Stimulated activated memory B cell treated with anti-CD40 and anti-IgM and Interleukin-4, amounts not matched to agents 10 μg/mL and 1 μg/mL and 100 μg/mL, for 72 hours (primary cell): ENCODE measurements at places on chromosomes 16 and 17.
A peak's percentile ranks its signal among the peaks of the same experiment; 100 is the strongest.

DNA sequence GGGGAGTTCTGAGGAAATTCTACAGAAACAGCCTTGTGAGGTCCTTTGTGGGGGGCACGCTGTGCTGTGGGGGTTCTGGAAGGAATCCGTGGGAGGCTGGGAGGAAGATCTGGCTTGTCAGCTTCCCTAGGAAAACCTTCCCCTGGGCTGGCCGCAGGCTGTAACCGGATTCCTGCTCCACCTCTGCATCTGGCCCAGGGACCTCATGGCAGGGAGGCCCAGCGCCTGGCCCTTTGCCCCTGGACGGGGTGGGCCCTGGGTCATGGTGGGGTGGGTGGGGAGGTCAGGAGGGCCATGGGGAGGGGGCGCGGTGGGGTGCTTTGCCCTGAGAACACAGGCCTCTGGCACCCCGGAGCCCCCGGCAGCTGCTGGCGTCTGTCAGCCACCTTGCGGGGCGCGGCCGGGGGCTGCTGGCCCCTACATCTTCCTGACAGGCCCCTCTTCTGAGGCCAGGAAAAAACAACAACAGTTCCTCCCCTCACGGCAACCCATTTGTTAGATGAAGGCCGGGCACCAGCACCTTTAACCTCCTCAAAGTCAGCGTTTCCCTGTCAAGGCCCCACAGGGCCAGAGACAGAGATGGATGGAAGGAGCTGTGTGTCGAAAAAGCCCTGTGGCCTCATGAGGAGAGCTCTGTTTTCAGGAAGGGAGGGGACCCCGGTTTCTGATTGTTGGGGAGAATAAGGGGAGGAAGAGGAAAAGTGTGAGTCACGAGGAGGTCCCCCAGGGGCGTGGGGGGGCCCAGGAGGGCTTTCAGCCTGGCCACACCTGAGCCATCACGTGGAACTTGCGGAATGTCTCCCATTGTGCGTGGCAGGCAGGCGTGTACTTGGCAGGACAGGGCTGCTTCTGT lies 3.6 kb upstream of the MEOX1 start:
- peak; percentile 40 for ATAC-seq

DNA sequence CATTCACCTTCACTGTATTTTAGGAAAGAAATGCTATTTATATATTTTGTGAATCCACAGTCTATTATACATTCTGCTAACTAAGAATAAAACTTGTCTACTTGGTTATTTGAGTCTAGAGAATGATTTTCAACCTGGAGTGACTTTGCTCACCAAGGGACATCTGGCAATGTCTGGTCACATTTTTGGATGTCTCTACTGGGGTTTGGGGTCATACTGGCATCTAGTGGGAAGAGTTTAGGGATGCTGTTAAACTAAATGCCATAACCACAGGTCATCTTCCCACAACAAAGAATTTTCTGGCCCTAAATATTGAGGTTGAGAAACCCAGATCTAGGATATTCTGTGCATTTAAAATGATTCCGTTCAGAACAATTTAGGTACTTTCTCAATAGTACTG lies 26.0 kb downstream of the KCNJ16 start:
- ATAC-seq: no peak

GRCh38 chr16:66057057-66057456 lies 309.4 kb upstream of the CDH5 start:
- ATAC-seq: no peak

DNA sequence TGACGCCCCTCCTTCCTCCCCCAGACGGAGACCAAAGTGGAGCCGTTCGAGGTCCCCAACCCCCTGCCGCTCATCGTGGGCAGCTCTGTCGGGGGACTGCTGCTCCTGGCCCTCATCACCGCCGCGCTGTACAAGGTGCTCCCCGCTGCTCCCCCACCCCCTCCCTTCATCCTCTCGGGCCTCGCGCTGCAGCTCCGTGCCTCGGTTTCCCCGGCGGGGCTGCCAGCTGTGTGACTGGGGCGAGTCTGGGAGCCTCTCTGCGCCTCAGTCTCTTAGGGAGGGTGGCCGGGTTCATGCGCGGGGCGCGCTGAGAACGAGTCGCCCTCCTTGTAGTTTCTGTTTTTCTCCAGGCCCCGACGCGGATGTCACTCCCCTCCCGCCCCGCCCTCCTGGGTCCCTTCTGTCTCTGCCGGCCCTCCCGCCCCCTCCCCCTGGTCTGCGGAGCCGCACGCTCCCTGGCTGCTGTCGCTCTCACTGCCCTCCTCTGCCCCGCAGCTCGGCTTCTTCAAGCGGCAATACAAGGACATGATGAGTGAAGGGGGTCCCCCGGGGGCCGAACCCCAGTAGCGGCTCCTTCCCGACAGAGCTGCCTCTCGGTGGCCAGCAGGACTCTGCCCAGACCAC lies 23.7 kb upstream of the ITGAX start:
- ATAC-seq: peak; percentile 63

DNA sequence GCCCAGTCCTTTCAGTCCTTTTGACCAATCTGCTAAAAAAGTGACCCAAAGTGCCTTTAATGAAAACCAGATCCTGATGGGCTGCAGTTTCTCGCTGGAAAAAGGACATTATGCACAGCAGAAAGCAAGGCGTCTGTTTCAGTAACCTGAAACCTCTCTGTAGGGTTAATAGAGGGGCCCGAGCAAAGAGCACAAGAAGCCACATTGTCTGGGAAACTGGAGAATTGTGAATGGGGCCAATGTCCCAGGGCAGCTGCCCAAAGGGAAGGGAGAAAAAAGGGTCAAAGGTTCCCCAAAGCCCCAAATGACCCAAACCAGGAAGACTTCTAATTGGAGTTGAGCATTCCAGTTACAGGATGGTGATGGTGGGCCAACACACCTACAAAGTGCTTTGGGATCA lies 3.0 kb downstream of the OTOA start:
- no peak for ATAC-seq

DNA sequence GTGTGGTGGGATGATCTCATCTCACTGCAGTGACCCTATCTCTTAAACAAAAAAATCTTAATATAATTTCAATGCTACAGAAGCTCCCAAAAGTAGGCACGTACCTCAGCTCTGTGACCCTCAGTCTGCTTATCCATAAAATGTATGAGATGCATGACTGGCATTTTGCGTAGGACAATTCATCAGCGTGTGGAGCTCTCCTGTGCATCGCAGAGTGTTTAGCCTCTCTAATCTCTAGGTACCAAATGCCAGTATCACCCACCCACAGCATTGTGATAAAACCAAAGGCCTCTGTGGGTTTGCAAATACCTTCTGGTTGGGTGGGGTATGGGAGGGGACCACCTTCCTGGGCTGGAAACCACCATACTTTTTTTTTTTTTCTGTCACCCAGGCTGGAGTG lies 19.0 kb upstream of the TUBG2 start:
- no peak for ATAC-seq

DNA sequence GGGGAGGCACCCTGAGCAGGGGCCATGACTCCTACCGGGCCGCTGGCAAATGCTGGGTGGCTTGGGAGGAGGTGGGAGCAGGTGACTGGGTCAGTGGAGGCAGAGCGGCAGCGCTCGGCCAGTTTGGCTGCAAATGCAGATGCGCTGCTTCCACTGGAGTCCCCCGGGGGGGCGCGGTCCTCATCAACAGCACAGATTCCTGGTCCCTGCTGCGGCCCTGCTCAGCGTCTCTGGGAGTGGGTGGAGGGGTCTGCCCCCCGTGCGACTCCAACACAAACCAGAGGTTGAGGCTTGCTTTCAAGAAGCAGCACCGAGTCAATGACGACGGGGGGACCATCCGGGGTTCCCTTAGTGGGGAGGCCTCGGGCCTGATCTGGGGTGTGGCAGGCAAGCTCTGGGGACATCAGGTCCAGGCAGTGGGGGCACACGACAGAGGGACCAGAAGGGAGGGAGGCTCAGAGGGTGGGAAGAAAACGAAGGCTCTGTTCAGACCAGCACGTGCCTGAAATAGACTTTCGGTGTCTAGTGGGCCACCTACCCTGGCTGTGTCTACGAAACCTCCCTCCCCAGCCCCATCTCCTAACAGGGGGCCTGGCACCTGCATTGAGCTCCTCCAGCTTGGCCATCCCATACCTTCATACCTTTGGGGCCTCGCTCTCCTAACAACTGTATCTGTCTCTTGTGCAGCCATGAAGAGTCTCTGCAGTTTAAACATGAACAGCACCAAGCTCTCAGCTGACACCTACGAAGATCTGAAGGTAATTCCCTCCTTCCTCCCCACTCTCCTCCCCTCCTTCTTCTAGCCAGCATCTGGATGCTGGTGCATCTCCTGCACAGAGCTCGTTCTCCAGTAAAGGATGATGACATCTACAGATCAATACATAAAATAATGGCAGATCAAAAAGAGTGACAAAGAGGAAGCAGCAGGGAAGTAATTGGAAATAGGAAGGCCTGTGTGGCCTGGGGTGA lies 72.5 kb upstream of the PLCG2 start:
- ATAC-seq: no peak

DNA sequence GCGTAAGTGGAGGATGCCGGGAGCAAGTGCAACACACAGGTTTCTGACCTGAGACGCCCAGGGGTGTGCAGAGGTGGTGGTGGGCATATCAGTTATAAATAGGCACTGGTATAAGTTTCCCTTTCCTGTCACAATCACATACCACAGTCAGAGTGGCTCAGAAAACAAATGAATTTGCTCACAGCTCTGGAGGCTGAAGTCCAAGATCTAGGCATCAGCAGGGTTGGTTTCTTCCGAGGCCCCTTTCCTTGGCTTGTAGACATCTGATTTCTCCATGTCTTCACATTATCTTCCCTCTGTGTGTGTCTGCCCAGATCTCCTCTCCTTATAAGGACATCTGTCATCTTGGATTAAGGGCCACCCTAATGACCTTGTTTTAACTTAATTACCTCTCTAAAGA lies 250.5 kb upstream of the TNRC6C start:
- ATAC-seq: no peak

DNA sequence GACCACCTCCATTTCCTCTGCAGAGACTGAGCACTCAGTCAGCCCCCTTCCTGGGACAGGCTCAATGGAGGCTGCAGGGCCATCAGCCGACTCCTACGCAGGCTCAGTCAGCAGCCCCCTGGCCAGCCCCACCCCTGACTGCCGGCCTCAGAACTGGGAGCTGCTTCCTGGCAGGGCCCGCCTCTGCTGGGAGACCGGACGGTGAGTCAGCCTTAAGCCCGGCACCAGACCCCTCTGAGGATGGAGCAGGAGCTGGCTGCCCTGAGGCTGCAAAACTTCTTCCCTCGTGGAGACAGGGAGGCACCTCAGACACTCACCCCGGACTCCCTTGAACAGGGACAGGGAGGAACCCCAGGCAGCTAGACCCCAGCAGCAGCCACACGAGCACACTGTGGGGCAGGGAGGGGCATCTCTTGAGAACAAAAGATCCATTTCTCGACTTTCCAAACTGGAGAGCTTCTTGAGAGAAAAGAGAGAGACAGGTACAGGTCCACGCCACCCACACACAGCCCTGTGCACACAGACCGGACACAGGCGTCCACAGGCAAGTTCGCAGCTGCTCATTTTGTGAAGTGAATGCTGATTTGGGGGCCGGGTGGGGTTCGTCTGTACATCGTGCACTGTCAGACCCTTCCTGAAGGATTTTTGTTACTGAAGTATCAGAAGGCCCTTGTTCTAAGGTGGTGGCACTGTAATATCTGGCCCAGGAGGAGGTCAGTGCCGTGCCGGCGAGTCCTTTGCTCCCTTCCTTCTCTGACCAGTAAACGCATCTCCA lies 1.3 kb upstream of the TUBB3 start:
- no peak for ATAC-seq

GRCh38 chr16:60635548-60635947 lies 1400.7 kb downstream of the CDH8 start:
- ATAC-seq: no peak

- no peak for ATAC-seq
Measured at GRCh38 chr17:64154717-64155116, 24.8 kb upstream of the ERN1 start.

DNA sequence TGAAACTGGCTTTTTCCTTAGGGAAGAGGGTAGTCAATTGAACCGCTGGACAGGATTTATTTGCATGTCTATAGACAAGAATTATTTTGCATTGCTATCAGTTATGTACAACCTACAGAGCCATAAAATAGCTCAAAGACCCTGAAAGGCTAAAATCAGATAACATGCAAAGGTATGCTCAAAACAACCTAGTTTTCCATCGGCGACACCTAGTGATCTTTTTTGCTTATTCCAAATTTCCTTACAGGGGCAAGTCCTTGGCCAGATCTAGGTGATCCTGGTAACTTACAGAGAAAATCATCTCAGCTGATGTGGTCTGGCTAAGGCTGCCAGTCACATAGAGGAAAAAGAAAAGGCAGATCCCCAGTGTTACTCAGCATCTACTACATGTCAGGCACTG lies 141.2 kb upstream of the RPL38 start:
- no peak for ATAC-seq

DNA sequence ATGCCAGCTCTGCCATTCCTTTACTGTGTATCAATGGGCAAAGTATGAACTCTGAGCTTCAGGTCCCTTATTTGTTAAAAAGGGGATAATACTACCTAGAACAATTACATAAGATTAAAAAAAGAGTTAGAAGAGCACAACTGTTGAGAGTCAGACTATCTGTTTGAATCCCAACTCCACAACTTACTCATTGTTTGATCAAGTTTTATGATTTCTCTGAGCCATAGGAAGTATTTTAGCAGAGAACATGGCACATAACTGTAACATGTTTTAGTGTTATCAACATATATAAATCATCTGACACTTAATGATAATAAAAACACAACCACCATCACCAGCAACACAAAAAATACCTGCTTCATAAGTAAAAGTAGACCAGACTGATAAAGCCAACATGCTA lies 421.3 kb downstream of the ZFHX3 start:
- no peak for ATAC-seq

DNA sequence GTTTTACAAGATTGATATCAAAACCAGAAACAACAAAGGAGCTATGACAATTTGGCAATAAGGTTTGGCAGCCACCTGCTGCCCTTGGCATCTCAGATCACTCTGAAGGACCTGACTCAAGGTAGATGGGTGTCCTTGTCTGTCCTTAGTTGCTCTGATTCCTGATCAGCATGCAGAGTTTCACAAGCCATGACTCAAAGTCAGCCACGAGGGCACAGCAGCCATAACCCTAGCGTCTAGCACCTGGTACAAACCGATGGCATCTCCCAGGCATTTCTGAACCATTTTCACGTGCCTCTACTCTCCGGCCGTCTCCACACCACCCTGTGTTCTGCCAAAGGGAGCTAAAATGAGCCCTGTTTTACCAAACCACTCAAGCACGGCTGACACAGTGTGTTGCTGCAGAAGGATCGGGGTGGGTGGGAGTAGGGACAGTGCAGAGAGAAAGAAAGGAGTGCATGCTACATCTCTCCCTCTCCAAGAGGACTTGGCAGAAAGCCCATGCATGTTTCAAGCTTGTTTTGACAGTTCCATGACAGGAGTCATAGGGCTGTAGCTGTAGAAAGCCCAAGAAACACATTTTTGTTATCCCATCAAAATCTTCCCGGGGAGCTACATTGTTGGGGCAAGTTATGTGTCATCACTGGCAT lies 297.3 kb downstream of the ABCC12 start:
- no peak for ATAC-seq

DNA sequence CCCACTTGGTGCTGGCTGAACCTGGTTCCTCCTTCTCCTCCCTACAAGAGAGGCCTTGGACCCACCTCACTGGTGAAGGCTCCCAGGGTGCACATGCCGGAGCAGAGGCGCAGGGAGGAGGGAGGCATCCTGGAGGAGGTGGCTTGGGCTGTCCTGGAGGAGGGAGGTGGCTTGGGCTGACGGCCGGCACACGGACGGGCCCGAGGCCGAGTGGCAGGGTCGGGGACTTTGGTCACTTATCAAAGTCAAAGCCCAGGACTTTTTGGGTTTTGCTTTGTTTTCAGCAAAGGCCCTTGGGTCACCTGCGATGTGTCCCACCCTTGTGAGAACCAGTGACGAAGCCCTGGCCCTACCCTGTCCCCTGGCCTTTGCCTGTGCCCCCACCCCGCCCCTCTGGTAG lies 28.5 kb downstream of the ENDOV start:
- ATAC-seq: no peak
